ENCODE measurements at places on chromosomes 5 and 9.

GRCh38 chr5:9335269-9335668 lies 210.6 kb downstream of the SEMA5A start:
- no peak for DNase-seq

- no peak for DNase-seq
Observed at GRCh38 chr9:17632994-17633393, 54.1 kb downstream of the SH3GL2 start.

GRCh38 chr5:135319928-135320606 lies 79.0 kb downstream of the MACROH2A1 start:
- no peak for DNase-seq

- DNase-seq: no peak
Observed at GRCh38 chr9:28781481-28781880, 1208.2 kb upstream of the C9orf72 start.

GRCh38 chr5:74384851-74385250 lies 255.7 kb downstream of the ENC1 start:
- no peak for DNase-seq

DNA sequence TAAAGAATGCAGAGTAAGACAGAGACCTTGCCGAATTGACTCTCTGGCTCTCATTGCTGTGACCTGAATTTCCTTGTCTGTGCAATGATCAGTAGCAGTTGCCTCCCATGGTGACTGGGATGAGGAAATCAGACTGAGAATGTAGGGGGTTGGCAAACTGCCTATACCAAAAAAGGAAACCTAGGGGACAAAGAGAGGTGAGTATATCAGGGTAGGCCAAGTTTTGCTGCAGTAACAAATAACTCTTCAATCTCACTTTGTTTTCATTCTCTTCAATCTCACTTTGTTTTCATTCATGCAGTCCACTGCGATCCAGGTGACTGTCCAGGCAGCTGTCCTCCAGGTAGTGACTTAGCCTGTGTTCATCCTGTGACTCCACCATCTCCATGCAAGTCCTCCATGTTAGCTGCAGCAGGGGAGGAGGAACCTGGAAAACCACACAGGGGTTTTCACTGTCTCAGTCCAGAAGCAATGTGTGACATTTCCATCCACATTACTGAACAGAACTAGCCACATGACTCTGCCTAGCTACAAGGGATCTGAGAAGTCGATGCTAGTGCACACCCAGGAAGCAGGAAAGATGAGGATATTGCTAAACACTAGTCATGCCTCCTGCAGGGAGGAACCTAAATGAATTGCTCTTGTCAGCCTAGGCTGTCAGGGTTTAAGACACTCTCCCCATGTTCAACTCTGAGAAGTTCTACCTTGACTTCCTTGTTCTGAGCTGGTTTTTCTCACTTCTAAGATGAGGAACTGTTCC lies 26.0 kb downstream of the TMEM174 start:
- no peak for DNase-seq

- DNase-seq: no peak
Observed at GRCh38 chr9:36445800-36446361, 45.8 kb upstream of the RNF38 start.
